ENCODE measurements at places on chromosomes 3 and 15. TPM values are rescaled to one million over a fixed set of nuclear protein-coding genes. Genes with fewer than 3 reads are reported as not detected.

DNA sequence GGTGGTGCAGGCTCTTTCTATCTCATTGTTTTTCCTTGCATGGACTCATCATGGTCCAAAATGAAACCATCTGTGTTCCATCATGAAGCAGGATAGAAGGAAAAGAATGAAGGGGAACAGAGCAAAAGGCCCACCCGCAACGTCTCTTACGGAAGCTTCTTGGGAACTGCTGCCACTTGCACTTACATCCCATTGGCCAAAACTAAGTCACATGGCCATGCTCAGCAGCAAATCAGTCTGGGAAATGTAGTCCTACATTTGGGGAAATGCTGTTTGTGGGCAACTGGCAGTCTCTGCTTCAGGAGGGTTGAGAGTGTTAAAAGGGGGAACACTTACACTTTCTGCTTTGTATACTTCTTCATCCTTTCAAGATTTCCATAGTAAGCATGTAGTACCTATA lies 191.6 kb downstream of the SV2B start:
- no peak for DNase-seq

DNA sequence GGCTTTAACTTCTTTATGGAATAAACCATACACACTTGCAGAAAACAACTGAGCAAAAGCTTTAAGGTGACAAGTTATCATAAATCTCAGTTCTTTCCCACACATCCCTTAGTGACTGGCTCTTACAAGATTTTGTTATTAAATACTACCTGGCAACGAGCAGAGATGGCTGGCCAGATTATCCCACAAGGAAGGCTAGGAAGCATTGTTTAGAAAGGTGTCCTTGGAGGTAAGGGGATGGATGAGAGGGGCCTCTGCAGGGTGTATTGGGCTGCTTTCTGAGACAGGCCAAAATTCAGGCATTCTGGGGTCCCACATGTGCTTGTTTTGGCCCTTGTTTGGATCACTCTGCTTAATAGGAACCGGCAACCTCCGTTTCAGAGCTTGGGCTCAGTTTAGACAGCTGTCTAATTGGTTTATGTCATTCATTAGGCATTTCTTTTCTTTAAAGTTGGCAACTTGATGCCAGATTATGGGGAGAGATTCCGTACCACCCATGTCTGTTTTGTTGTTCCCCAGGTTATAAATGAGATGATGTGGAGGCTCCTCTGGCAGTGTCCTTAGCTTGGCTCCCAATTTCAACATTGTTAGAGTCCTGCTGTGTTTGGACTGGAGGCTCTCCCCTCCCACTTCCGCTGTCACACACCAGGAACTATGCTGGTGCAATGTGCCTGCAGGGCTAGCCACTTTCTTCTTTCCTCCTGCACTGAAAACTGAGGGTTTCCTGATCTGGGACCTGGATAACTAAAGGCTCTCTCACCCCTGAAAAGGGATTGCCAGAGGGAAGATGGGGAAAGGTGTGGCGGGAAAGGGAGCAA lies 121.1 kb downstream of the TPRG1 start:
- no peak for DNase-seq

- DNase-seq, result no peak
Measured at GRCh38 chr3:14042680-14043079, 82.0 kb downstream of the CHCHD4 start.

GRCh38 chr15:20295238-20295811 lies 246.3 kb downstream of the GOLGA6L6 start:
- no peak for DNase-seq

- DNase-seq, result no peak
Measured at GRCh38 chr3:70658513-70659310, 346.3 kb upstream of the MDFIC2 start.

DNA sequence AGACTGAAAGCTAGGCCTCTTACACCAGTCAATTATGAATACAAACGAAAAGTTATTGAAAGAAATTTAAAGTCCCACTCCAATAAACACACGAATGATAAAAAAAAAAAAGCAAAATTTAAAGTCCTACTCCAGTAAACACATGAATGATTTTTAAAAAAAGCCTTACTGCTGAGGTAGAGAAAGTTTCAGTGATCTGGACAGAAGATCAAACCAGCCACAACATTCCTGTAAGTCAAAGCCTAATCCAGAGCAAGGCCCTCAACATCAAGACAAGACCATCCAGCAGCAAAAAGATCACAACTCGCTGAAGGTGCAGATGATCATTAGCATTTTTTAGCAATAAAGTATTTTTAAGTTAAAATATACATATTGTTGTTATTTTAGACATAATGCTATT lies 95.6 kb upstream of the LIPC start:
- DNase-seq, result no peak

DNA sequence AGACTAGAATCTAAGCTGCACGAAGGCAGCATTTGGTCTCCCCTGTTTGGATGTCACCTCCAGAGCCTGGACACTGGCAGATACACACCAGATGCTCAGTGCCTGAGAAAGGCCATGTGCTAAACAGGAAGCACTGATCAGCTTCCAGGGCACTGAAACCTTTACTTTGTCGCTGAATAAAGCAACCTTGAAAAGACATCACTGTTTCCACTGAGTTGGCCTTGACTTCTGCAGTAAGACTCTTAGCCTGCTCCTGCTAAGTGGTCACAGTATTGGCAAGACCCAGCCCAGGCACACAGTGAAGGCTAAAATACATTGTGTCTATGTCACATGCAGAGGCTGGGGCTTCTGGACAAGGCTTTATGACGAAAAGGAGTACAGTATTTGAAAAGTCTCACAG lies 104.3 kb upstream of the ICE2 start:
- no peak for DNase-seq

- no peak for DNase-seq
Measured at GRCh38 chr3:58569287-58570001, 7.7 kb downstream of the FAM107A start.

- DNase-seq, result no peak
Measured at GRCh38 chr15:70201425-70201775, 103.7 kb upstream of the TLE3 start.

DNA sequence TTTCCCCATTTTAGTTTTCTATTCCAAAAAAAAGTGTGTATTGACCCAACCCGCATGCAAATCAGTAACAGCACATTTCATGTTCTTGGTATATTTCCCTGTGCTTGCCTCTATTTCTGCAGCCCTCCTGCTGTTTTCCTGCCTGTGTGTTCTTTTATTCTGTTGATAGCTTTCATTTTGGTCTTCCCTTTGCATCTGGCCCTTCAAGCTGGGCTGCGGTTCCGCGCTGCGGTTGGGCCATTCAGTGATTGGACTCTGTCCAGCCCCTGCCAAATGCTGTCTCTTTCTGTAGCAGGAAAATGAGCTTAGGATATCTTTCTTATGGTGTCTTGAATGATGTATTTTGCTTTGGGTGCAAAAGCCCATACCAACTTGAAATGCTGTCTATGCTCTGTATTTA lies 49.9 kb downstream of the ZNF621 start:
- no peak for DNase-seq

GRCh38 chr3:136856665-136857064 lies 5.3 kb upstream of the NCK1 start:
- DNase-seq, result no peak

- no peak for DNase-seq
Measured at GRCh38 chr15:49124371-49124770, 31.0 kb downstream of the COPS2 start.

- no peak for DNase-seq
Measured at GRCh38 chr15:96058103-96058851, 272.2 kb upstream of the NR2F2 start.

GNAT1 gene
- total RNA-seq, result not detected

PLXND1 gene
- total RNA-seq, result 13.4 TPM

PCOLCE2 gene
- 0.38 TPM for total RNA-seq

CAND2 gene
- total RNA-seq, result not detected

PAK6 gene
- total RNA-seq, result 0.20 TPM

RHCG gene
- total RNA-seq, result not detected

PRKCD gene
- total RNA-seq, result 24.8 TPM

Measured in activated CD4-positive, alpha-beta memory T cell treated with anti-CD3 and anti-CD28 coated beads, Interleukin-2, amount 10 ng/mL, durations not matched to agents 7 days and 5 days (primary cell).